ENCODE measurements at places on chromosomes 16 and 17.

GRCh38 chr16:80914379-80915078, 92.2 kb downstream of the CMC2 start:
- DNase-seq = no peak

DNA sequence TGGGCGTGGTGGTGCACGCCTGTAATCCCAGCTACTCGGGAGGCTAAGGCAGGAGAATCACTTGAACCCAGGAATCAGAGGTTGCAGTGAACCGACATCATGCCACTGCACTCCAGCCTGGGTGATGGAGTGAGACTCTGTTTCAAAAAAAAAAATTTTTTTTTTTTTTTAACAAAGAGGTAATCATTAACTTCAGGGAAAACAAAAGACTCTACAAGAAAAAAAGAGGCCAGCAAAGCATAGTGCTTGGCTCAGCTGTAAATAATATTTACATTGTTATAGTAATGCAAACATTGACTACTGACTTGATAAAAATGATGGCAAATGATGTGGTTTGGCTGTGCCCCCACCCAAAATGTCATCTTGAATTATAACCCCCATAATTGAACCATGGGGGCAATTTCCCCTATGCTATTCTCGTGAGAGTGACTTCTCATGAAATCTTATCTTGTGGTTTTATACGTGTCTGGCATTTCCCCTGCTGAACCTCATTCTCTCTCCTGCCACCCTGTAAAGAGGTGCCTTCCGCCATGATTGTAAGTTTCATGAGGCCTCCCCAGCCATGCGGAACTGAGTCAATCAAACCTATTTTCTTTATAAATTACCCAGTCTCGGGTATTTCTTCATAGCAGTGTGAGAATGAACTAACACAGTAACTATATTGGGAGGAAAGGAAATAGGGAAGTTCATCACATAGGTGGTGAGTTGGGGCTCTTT, 12.7 kb upstream of the SSTR2 start:
- no peak for DNase-seq

GRCh38 chr17:60748204-60748603, 70.6 kb downstream of the BCAS3 start:
- no peak for DNase-seq

DNA sequence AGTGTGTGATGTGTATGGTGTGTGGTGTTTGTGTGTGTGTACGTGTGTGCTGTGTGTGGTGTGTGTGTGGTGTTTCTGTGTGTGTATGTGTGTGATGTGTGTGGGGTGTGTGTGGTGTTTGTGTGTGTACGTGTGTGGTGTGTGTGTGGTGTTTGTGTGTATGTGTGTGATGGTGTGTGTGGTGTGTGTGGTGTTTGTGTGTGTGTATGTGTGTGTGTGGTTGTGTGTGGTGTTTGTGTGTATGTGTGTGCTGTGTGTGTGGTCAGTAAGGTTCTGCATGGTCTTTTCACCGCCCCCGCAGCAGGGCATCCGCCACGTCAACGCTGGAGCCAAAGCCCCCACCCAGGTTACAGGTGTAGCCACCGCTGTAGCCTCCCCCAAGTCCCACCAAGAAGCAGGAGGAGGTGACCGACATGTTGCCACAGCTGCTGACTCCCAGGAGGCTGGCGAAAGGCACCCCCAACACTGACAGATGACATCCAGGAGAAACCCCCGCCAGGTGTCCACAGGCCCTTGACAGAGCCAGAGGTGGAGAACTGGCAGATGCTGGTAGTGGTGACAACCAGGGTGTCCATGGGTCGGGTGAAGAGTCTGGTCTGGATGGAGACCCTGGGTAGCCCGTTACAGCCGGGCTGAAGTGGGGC, 9.3 kb upstream of the KRT17 start:
- no peak for DNase-seq

DNA sequence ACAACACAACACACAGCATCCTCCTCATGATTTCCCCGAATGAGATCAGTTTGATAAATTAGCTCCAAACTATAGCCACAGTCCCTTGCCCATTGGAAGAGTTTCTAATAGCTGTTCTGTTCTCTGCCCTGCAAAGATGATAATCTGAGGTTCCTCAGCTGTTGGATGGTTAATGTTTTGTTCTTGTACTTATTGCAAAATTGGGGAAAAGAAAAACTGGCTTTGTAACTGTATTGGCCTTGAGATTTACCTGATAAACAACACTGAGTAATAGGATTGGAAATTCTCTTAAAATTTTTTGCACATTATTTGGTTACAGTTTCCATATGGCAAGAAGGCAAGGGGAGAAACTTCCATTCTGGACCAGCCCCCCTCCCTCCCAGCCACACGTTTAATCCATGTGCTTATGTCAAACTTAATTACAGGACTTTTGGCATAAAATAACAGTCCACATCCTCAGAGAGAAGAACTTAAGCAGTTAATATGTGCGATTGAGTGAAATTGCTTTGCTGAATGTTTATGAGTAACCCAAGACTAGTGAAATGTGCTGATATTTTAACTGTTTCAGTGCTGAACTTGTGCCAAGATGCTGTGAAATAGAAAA, 119.1 kb upstream of the ZFHX3 start:
- no peak for DNase-seq

- DNase-seq = no peak
Observed at GRCh38 chr16:8887431-8887765, 5.2 kb downstream of the LITAFD start.
